ENCODE measurements at places on chromosomes 12 and 14.
A peak's percentile ranks its signal among the peaks of the same experiment; 100 is the strongest.

- no peak for DNase-seq
Observed at GRCh38 chr14:74469548-74470518, 23.3 kb downstream of the NPC2 start.

- DNase-seq, result peak; percentile 50
Observed at GRCh38 chr12:15899282-15899870, 11.8 kb upstream of the DERA start.

DNA sequence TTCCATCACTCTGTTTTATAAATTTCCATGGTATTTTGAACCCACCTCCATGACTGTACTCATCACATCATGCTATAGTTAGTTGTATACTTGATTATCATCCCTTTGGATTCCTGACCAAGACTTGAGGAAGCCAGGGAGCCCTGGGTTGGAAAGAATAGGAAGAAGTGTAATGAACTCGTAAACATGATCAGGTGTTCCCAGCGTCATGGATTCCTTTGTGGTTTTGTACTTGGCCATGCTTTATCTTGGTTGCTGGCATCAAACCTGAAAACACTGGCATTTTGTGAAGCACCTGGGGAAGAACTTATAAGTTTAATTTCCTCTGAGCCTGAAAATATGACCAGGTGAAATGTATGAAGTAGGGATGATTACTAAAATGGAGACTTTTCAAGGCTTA lies 76.4 kb downstream of the CHST11 start:
- no peak for DNase-seq

DNA sequence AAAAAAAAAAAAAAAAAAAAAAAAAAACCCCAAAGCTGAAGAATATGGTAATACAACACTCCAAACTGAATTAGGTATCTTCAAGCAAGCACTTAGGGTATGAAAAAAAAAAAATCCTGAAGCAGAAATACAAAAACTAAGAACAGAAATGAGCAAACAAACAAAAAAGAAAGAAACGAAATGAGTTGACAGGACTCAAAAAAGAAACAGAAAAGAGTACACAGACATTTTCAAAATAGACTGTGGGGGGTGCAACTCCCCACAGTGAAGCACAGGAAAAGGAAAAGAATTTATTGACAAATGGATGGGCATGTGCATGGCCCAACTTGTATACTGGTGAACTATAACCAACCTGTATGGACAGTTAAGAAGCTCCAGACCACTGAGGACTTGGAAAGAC lies 24.6 kb downstream of the RPS6KA5 start:
- DNase-seq, result no peak

DNA sequence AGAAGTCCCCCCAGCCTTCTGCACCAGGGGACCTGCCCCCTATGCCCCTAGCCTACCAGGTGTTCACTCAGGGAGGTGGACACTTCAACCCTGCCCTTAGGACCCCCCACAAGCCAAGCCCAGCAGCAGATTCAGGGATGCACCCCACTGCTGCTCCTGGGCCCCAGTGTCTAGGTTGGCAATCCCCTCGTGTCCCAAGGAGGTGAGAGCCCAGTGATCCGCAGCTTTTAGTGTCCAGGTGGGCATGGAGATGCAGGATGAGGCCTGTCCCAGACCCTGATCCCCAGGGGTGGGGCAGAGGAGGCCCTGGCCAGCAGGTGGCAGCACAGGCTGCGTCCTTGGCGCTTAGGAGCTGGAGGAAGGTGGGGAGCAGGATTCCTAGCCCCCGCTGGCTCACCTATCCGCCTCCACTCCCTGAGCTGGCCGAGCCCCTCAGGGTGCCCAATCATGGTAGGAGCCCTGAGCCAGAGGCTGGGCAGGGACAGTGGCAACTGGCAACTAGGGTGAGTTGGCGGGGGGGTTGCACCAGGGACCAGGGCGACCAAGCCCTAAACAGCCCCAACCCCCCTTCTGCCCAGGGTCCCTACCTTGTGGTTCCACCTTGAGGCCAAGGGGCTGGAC lies 4.1 kb downstream of the CKB start:
- peak; percentile 57 for DNase-seq

All from CD4-positive, alpha-beta T cell treated with Interleukin-2 at 100 ng/mL for 4 hours (primary cell).